ENCODE measurements at places on chromosomes 12 and 14. TPM values are rescaled to one million over a fixed set of nuclear protein-coding genes. Genes with fewer than 3 reads are reported as not detected.

GRCh38 chr14:82094829-82095345, 561.2 kb upstream of the SEL1L start:
- H3K4me1 ChIP-seq, result no peaks in the 10 kb centered on the region
- no peak overlapping the region for H3K4me3 ChIP-seq
- no peak overlapping the region for H3K27ac ChIP-seq
- H3K27me3 ChIP-seq, result no peaks in the 10 kb centered on the region
- DNase-seq, result no peak
- no peaks in the 10 kb centered on the region for H3K36me3 ChIP-seq

GRCh38 chr12:98399532-98399931, 115.9 kb upstream of the TMPO start:
- no peaks in the 10 kb centered on the region for H3K27me3 ChIP-seq
- no peaks in the 10 kb centered on the region for H3K36me3 ChIP-seq
- no peak overlapping the region for H3K27ac ChIP-seq
- H3K4me3 ChIP-seq, result no peak overlapping the region

GRCh38 chr14:68781161-68782021, 11.5 kb downstream of the ZFP36L1 start:
- H3K36me3 ChIP-seq, result no peaks in the 10 kb centered on the region
- H3K27me3 ChIP-seq, result no peaks in the 10 kb centered on the region
- DNase-seq, result peak; percentile 54
- no peak overlapping the region for H3K4me3 ChIP-seq
- H3K27ac ChIP-seq, result peak overlapping the region; percentile 85

The CLMN gene
- polyA plus RNA-seq, result 1.9 TPM

The ASPG gene
- 5.5 TPM for polyA plus RNA-seq
